ENCODE measurements at places on chromosomes 2 and 18.
A peak's percentile ranks its signal among the peaks of the same experiment; 100 is the strongest.

DNA sequence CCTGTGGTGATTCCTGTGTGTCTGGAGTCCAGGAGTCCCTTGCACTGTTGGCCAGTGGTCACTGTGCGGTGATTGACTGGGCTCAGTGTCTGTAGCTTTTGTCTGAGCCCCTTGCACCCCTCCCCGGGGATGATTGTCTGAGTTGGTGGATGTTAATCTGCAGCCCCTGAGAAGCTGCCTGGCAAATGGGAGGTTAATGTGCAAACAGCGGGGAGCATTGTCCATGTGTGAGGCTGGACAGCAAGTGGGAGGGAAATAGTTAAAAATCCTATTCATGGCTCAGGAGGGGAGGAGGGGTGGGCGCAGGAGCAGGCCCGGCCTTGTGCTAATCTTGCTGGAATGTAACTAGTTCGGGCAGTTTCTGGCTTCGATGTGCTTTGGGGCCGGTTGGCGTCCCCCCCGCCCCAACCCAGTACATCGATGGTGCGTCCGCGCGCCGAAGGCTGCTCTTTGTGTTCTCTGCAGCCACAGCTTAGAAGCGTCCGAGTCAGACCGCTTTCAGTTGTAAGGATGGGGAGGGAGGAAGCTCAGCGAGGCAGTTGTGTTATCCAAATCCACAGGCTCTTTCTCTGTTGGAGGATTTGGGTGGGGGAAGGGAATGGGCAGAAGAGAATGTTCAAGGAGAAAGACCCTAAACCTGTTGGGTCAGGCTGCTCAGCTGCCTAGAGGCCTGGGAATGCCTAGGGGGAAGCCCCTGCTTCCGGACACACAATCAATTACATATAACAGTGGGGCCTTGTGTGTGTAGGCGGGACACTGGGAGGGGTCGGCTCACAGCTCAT lies 71.8 kb downstream of the TGOLN2 start:
- peak; percentile 91 for DNase-seq

DNA sequence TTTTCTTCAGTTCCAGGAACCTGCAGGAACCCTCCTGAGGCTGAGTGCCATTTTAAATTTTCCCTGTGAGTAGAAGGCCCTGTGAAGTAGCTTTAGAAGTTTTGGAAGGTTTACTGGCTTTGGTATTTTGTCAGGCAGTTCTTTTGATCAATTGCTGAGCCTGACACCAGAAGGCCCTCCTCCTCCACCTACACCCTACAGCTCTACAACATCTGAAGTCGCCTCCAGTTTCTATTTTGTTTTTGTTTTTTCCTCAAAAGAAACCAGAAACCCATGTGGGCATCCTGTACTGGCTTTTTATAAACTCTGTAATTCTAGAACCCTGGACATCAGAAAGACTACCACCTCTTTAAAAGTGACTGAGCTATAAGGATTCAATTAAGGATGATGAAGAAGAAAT lies 153.7 kb downstream of the NRXN1 start:
- no peak for DNase-seq

DNA sequence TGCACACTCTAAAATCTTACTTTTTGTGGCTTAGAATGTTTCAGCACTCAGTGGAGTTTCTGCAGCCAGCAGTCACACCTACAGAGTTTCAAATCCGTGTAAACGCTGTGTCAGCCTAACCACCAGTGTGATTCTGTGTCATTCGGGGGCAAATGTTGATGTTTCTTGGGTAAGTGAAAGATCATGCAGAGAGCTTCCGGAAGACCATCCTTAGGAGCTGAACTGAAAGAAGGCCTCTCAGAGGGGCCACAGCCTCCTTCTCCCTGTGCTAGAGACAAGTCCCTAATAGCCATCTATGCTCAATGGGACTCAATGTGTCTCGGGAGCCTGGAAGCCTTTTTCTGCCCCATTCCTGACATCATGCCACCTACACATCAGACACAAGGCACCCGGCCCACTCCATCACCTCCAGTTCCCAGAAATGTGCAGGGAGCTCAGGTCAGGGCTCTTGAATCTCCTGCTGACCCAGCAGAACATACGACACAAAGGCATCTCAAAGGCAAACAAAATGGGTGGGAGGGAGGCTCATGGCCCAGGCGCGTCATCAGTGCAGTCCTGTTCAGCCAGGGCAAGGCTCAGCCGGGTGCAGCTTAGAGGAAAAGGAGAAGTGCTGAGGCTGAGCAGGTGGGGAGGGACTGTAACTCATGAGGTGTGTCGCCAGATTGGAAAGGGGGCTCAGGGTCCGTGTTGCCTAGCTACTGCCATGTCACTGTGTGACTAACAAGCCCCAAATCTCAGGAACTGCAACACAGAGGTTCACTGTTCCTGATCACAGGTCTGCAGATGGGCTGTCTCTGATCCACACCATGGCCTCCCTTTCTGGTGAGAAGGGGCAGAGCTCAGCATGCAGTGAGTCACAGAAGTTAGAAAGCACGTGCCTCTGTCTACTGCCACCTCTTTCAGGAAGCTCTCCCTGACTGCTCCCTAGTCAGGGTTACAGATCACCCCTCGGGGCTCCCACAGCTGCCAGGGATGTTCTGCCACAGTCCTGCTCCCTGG lies 82.0 kb downstream of the SMAD7 start:
- DNase-seq: no peak

- no peak for DNase-seq
Measured at GRCh38 chr2:28101123-28101522, 210.6 kb downstream of the BABAM2 start.

- peak; percentile 71 for DNase-seq
Measured at GRCh38 chr18:2656237-2656980, 883 bp downstream of the SMCHD1 start.

DNA sequence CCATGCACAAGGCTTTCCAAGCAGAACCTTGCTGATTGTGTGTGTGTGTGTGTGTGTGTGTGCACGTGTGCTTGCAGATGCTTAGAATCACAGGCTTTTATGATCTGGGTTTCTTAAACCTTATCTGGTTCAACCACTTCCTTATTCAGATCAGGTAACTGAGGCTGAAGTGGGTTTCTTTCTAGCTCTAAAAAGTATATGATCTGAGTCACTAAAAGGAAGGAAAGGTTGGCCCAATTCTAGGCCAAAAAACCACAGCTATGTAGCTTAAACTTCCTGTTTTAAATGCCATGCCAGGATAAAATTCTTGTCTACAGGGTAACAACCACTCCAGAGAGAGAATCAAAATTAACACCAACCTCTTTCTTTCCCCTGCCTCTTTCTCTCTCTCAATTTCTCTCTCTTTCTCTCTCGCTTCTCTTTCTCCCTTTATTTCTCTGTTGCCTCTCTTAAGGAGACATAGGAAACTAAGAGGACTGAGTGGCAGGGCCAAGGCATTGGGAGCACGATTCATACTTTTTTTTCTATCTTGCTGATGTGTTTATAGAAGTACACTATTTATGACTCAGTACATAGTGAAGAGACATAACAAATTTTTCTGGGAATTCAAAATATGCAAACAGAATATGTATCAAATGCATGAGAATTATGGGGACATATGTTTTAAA lies 140.3 kb downstream of the TRIB2 start:
- no peak for DNase-seq

- DNase-seq: no peak
Measured at GRCh38 chr2:191802180-191802579, 44.7 kb downstream of the CAVIN2 start.

- DNase-seq: no peak
Measured at GRCh38 chr2:38697116-38697840, 31.4 kb downstream of the GALM start.

- peak; percentile 77 for DNase-seq
Measured at GRCh38 chr18:59219672-59220163, at the start of gene GRP. GRP (plus strand) TSS chr18:59220158; CDS start chr18:59220266, 108 bp downstream.

- DNase-seq: no peak
Measured at GRCh38 chr2:216792222-216793021, 67.4 kb downstream of the TNP1 start.

DNA sequence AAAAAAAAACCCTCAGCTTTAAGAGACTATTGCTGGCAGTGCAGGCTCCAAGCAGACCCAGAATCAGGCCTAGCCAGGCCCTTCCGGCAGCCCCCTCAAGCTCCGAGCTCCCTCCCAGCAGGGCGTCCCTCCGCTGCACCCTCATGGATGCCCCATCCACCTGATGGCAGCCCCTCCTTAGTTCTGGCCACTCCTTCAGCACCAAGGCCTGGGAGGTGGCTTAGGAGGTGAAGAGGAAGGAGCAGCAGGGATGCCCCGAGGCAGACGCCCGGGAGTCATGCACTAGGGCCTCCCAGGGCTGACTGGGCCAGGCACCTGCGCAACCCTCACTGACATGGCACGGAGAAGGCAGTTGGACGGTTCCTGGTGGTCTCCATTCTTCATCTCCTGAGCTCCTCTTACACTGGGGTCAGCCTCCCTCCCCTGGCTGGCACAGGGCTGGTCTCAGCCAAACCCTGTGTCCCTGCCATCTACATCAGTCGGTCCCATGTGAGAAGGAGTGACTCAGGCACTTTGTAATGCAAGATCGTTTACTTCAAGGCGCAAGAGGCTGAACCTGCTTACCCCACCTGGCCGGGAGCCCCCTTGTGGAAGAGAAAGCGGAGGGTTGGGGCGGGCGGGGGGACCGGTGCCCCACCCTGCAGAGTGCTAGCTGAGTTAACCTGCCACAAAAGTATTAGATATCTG lies 53.5 kb upstream of the ID2 start:
- peak; percentile 82 for DNase-seq

DNA sequence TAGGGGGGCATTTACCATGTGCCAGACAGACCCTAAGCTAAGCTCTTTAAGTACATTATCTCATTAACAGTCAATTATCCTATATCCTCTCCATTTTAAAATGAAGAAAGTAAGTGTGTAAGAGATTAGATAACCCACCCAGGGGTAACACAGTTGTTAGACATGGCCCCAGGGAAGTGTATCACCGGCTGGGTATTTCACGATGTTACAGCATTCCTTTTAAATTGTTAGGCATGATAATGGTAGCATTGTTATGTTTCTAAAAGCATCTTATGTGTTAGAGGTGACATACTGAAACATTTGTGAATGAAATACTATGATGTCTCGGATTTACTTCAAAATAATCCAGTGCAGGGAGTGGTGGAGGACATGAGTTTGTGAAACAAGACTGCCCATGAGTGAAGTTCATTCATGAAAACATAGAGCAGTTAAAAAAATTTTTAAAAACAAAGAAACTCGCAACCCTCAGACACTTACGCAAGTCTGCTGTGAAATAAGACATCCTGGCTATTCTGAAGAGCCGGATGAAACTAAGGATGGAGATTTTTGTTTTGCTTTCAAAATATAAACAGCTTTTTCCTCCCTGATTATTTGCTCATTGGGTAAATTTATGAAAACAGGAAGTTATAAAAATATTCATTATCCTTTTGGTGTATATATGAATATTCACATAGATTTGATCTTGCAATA lies 54.9 kb downstream of the IL1RL2 start:
- no peak for DNase-seq

DNA sequence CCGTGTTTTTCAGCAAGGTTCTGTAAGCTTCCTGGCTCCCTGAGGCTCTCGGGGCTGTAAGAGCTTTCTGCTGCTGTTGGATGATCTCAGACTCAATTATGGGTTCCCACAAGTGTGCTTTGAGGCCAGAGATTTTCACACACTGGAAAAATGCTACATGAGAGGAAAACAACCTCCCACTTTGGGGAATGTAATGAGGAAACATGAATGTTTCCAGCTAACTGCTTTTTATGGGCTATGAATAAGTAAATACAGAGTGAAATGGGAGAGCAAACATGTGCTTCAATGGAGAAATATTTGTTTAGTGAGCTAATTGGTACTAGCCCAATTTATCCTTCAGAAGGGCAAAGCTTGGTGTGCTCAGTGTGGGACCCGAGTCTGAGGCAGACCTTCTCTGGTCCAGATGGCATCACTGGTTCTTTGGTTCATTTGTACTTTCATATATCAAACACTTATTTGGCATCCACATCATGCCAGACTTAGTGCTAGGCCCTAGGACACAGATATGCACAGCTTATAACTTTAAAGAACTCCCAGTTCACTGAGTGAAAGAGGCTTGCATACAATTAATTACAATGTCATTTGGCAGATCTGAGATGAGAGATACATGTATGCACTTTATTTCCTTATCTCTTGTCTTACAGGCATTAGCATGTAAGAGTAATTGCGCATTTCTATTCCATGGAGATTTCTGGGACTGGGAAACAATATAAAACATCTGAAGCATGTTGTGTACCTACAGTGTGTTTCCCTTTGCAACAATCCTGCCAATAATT lies 248.8 kb downstream of the RDH14 start:
- no peak for DNase-seq

GRCh38 chr2:33384599-33384961 lies 91.9 kb upstream of the RASGRP3 start:
- DNase-seq: no peak

DNA sequence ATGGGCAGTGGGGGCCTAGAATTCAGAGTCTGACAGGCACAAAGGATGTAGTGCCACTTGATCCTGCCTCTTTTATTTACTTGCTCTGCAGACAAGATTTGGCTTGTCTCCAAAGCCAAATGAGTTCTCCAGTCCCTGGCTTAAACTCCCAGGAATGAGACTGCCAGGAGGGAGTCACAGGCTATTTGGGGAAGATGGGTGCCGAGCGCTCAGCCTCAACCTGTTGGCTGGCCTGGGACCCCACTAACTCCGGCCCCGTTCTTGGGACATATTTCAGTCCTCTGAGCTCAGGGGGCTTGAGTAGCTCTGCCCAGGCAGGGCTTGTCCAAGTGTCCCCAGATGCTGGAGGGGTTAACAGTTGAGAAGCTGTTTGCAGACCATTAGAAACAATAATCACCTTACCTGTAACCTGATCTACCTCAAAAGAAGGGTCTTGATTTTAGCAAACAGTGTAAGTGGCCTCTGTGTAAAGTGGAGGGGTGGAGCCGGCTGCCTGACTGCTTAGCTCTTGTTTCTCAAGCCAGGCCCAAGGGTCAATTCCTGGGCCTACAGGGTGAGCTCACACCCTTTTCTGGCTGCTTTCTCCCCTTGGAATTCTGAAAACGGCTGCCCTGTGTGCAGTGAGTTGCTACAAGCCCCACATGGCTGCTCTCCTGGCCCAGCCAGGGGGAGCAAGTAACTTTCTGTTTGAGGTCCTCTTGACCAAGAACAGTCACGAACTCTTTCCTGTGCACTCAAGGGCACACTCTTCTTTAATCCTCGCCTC lies 27.1 kb upstream of the FZD5 start:
- peak; percentile 62 for DNase-seq

DNA sequence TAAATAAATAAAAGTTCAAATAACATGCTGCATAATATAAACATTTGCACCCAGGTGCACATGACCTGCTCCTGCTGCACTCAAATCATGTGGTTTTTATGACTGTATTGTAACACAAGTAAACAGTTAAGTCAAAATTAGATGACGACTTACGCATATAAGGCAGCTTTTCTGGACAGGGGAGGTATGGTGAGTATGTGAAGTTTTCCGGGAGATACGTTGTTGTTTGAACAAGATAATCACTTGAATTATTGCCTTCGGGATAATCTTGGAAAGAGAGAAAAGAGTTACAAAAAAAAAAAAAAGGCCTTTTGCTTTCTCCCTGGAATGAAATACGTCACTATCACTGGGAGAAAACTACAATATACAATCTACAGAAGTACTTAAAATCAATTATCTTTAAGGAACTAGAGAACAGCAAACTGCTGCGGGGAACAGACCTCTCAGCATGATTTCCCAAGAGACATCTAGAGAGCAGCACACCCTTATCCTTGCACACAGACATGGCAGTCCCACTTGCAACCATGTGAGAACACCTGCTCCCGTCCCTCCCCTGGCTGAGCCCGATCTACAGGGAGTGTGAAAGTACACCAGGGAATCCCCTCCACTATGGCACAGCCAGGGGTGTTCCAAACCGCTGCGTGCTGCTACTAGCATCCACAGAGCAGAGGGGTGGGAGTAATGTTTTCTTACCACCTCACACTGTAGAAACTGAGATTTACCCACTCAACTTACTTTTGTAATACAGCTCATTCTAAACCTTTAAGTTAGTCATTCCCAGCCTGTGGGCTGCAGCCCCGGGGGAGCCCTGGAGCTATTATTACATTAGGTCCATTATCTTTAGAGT lies 26.3 kb downstream of the B4GALT6 start:
- no peak for DNase-seq
